ENCODE measurements at places on chromosomes 11 and 22.

- DNase-seq: no peak
These were observed 6.0 kb downstream of the FREY1 start for GRCh38 chr11:45900916-45901617.

DNA sequence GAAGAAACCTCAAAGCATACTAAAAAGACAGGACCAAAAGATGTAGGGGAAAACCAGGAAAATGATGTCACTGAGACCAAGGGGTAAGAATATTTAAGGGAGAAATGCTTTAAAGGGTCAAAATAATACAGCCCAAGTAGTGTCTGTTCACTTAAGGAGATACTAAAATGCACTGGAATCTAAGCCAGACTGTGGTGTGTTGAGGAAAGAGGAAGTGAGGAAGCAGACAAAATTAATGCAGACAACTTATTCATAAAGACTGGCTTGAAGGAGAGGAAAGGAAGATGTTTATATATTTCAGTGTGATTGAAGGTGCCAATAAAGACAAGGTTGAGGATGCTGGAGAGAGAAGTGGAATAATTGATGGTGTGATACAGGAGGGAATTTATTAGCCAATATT lies 15.7 kb downstream of the ZNF215 start:
- no peak for DNase-seq

DNA sequence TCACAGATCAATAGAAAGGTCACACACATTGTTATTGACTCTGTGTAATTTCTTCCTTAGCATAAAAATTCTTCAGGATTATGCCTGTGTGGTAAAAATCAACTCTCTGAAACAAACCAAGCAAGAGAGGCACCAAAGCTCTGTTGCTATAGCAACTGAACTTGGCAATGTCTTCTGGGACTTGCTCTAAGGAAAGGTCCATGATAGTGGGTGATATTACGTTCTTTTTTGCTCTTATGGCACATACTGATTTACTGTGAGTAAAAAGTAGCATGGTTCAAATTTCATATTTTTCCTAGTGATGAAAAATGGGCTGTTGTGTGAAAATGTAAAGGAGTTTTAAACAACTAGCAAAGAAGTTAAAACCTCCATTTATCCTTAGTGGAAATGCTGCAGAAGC lies 66.4 kb downstream of the SVIP start:
- no peak for DNase-seq

- peak; percentile 20 for DNase-seq
These were observed 22.9 kb upstream of the A4GALT start for GRCh38 chr22:42743501-42743991.

DNA sequence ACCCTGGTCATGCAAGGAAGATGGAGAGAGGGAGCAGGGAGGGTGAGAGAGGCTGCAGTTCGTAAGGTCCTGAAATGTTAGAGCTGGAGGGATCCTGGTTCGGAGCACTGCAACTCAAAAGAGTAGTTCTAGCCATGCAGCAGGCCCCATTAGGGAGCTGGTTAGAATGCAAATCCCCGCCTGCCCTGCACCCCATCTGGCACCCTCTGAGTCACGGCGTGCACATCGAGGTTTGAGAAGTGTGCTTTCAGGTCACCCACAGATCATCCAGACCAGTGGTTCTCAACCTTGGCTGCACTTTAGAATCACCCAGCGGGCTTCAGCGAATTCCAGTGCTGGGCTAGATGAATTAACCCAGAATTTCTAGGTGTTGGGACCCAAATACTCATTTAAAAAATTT lies 48.2 kb downstream of the ST3GAL4 start:
- DNase-seq: no peak

- peak; percentile 16 for DNase-seq
These were observed 431.8 kb upstream of the FAT3 start for GRCh38 chr11:91792779-91793262.

DNA sequence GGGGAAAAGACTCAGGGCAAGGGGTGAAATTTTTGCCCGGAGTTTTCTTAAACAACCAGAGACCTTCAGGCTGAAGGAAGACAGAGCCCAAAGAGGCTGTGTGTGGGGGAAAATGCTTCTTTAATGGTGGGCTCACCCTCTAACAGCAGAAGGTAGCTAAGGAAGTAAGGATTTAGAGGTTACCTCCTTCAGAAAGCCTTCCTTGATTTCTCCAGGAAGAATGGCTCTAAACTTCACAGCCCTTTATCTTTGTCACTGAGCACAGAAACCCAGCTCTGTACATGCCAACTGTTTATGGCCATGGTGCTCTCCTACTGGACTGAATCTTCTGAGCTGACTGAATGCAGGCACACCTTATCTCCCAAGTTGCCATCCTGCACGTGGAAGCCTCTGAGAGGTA lies 196.0 kb downstream of the TENM4 start:
- no peak for DNase-seq

DNA sequence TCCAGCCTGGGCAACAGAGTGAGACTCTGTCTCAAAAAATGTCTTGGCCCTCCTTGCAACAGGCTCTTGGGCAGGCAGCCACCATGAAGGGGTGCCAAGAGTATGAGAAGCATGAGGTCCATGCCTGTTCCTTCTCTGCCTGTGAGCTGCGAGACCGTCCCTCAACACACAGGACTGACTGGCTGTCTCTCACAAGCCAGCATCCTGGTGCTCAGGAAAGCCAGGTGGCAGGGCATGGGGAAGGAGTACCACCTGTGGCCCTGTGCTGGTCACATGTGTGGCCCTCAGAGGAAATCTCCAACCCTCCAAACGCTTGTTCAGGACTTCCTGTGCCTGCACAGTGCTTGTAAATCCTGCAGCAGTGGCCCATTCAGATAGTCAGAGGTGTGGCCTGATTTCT lies 83.2 kb downstream of the ATXN10 start:
- no peak for DNase-seq

DNA sequence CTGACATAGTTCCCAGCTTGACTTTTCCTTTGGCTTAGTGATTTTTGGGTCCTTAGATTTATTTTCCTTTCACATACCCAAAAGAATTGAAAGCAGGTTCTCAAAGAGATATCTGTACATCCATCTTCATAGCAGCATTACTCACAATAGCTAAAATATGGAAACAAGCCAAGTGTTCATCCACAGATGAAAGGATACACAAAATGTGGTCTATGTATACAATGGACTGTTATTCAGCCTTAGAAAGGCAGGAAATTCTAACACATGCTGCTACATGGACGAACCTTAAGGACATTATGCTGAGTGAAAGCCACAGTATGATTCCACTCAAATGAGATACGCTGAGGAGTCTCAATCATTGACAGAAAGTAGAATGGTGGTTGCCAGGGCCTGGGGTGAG lies 171.8 kb downstream of the IGLL1 start:
- DNase-seq: no peak

- DNase-seq: no peak
These were observed 89.7 kb downstream of the BRD1 start for GRCh38 chr22:49738006-49738405.

- no peak for DNase-seq
These were observed 43.0 kb downstream of the P4HA3 start for GRCh38 chr11:74268456-74268855.
